ENCODE measurements at places on chromosomes 1 and 21. TPM values are rescaled to one million over a fixed set of nuclear protein-coding genes. Genes with fewer than 3 reads are reported as not detected.

Gene TTC34
- total RNA-seq = 0.05 TPM

Gene DIO1
- not detected for total RNA-seq

Gene ANKRD35
- 0.17 TPM for total RNA-seq

Gene FBXO42
- total RNA-seq = 14.0 TPM

Gene GJC2
- 5.0 TPM for total RNA-seq

Gene ELF3
- total RNA-seq = 0.68 TPM

Gene OSCP1
- 3.5 TPM for total RNA-seq

Gene FAM167B
- 2.4 TPM for total RNA-seq

Gene TCHHL1
- total RNA-seq = not detected

Gene LYPD8
- 0.23 TPM for total RNA-seq

Gene TAS1R3
- 0.85 TPM for total RNA-seq

Gene TAF13
- 99.2 TPM for total RNA-seq

Gene ZNF683
- not detected for total RNA-seq

Gene COX20
- 33.0 TPM for total RNA-seq

Gene MFAP2
- 24.5 TPM for total RNA-seq

Gene CELA3B
- not detected for total RNA-seq

Gene CRABP2
- total RNA-seq = not detected

Gene FAM151A
- not detected for total RNA-seq

Gene KIF17
- total RNA-seq = 32.3 TPM

Gene CYP4A22
- total RNA-seq = not detected

Gene PBX1
- 8.9 TPM for total RNA-seq

Gene LAMC1
- total RNA-seq = 802 TPM

Measured in dermis blood vessel endothelial cell (primary cell).